ENCODE measurements at places on chromosomes 6 and 20. TPM values are rescaled to one million over a fixed set of nuclear protein-coding genes. Genes with fewer than 3 reads are reported as not detected.

Gene PCK1
- total RNA-seq = not detected

Gene OR2H2
- total RNA-seq = not detected

Gene PTGIS
- not detected for total RNA-seq

Gene GABRR1
- total RNA-seq = not detected

Gene PBOV1
- not detected for total RNA-seq

Gene ATP6V1G2
- total RNA-seq = 0.56 TPM

Gene UBE2V1
- 81.9 TPM for total RNA-seq

Gene CDKAL1
- total RNA-seq = 12.2 TPM

Gene NKAPL
- total RNA-seq = 1.7 TPM
